ENCODE measurements at places on chromosomes 7 and 10. TPM values are rescaled to one million over a fixed set of nuclear protein-coding genes. Genes with fewer than 3 reads are reported as not detected.
A peak's percentile ranks its signal among the peaks of the same experiment; 100 is the strongest.

Gene TUBAL3
- not detected for total RNA-seq

Gene SPDYE11
- not detected for total RNA-seq

Gene PCLO
- 2.7 TPM for total RNA-seq

DNA sequence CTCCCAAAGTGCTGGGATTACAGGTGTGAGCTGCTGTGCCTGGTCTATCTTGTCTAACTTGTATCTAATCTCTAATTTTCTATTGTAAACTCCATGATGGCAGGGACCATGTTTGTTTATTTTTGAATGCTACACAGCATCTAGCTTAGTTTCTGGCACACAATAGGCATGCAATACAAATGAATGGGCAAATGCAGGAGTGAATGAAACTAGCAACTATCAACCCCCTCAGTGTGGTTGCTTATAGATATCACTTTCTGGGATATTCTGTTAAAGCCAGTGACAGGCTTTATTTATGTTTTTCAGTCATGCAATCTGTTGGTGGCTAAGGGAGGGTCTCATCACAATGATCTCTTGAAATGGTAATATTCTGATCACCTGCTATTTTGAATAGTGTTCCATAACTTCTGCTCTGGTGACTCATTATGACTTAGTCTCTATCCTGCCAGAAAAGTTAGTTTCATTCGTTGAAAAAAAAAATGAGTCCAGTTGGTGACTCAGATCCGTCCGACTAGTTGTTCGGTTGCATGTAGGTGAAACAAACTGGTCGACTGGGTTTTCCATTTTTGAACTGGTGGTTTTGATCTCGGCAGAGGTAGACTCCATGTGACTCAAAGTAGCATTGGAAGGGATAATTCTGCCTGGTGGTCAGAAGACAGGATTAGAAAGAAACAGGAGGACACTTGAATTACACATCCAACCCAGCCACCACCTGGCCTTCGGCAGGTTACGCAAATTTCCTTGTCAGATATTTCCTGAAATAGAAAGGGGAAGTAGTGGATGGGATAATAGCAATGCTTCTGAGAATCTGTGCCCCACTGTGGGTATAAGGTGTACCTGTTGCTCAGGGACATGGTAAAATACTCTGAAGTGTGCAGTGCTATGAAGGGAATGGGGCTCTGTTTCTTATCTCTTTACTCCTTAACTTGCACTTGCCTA, 76.8 kb downstream of the GATA3 start:
- peak; percentile 24 for DNase-seq

GRCh38 chr7:157276091-157276561, 60.7 kb upstream of the DNAJB6 start:
- DNase-seq, result no peak

GRCh38 chr7:45708046-45708950, 134.1 kb downstream of the ADCY1 start:
- no peak for DNase-seq

DNA sequence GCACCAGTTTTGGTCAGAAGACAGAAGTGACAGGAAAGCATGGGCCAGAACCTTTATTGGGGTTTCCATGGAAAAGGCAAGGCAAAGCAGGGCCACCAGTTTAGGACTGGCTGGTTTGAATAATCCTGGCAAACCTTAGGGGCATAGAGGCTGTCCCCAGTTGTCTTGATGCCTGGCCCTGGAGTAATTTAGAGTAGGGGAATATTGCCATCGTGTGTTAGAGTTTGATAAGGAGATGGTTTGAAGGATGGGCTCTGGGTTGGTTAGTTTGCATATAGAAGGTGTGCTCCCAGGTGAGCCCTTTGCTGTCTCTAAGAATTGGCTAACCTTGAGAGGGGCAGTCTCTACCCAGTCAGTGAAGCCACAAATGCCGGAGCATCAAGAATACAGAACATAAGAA, 79.6 kb downstream of the ZNF777 start:
- no peak for DNase-seq

GRCh38 chr10:48468130-48468790, 136.6 kb downstream of the ARHGAP22 start:
- DNase-seq, result no peak

GRCh38 chr7:20194343-20194995, 22.7 kb downstream of the MACC1 start:
- DNase-seq, result no peak

GRCh38 chr7:107446531-107446930, 23.3 kb upstream of the GPR22 start:
- DNase-seq, result no peak

DNA sequence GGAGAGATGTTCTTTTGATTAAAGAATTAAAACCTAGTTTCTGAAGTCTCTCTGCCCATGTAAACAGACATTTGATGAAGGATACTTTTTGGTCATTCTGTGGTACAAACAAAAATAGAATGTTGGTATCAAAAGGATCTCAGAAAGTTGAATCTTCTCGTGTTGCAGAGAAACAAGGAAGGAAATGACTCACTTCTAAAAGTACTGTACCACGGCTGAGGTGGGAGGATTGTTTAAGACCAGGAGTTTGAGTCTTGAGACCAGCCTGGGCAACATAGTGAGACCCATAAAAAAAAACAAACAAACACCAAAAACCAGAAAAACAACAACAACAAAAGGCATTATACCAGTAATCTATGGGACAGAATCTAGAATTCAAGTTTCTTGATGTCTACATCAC, 69.7 kb downstream of the PRSS58 start:
- no peak for DNase-seq

GRCh38 chr10:3786295-3787015, 1.4 kb upstream of the KLF6 start:
- no peak for DNase-seq

DNA sequence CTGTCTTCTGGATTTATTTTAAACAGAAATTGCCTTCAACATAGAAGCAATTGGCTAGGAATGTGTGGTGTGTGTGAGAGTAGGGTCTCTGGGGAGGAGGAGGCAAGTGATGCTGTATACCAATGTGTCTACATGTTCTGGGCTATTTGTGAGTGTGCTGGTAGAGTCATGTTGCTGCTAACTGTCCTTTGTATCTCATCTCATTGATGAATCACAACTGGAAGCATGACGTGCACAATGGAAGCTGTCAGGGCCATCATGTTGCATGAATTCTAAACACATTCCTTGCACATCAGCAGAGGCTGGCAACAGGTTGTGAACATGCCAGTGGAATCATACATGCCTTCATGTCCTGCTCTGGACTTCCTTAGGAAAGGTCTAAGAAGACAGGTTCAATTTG, 199.7 kb downstream of the BMPER start:
- DNase-seq, result no peak

GRCh38 chr10:132532749-132533560, 4.6 kb upstream of the INPP5A start:
- peak; percentile 92 for DNase-seq

- peak; percentile 61 for DNase-seq
Observed at GRCh38 chr10:30413996-30414576, 19.9 kb upstream of the MAP3K8 start.

DNA sequence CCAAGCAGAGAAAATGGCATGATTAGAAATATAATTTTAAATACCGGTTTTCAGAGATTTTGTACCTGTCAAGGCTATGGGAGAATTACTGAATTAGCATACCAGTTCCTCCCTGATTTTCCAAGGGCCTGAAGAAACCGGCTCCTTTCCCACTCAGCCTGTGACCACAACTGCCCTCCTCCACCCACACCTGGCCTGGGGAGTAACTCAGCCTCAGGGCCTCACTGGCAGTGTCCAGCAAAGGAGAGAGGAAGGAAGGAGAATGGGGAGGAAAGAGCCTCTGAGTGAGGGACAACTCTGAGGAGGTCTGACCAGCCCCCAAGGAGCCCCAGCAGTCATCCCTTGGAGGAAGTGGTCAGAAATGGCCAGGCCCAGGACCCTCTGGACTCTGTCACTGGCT, 98.0 kb upstream of the LYZL2 start:
- no peak for DNase-seq

GRCh38 chr7:50661345-50662040, 96.3 kb upstream of the DDC start:
- DNase-seq, result no peak

- no peak for DNase-seq
Observed at GRCh38 chr10:132347211-132347930, 15.4 kb downstream of the LRRC27 start.

DNA sequence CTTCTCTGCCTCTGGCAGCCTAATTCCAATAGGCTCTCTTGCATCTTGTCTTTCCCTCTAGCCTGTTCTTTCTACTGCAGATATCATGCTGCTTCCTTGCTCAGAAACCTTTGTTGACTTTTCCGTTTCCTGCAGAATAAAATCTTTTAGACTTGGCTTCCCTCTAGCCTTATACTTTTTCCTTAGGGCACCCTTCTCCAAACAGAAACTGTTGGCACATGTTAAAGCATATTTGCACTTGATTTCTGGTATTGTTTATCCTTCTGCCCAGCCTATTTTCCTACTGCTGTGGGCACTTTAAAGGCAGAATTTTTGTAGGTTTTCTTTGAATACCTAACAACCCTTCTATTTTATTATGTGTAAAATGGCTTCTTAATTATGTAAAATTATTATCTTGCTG, 4.6 kb downstream of the GNAI1 start:
- peak; percentile 36 for DNase-seq

GRCh38 chr10:96414303-96414702, 55.5 kb upstream of the OPALIN start:
- no peak for DNase-seq

DNA sequence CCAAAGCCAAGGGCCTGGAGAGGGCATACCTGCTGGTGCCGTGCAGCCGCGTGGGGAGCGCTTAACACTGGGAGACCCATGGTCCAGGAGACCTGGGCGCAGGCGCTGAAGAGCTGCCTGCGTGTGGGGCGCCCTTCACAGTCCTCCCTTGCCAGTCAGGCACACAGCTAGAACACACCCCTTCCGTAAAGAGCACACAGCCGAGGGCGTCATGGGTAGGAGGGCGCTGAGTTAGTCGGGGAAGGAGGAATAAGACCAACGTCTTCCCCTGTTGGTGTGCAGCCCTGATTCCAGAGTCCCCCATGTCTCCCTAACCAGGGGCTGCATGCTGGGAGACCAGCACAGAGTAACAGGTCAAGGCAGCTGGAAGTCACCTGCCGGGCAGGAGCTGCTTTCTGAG, 273.9 kb downstream of the USP6NL start:
- DNase-seq, result no peak

DNA sequence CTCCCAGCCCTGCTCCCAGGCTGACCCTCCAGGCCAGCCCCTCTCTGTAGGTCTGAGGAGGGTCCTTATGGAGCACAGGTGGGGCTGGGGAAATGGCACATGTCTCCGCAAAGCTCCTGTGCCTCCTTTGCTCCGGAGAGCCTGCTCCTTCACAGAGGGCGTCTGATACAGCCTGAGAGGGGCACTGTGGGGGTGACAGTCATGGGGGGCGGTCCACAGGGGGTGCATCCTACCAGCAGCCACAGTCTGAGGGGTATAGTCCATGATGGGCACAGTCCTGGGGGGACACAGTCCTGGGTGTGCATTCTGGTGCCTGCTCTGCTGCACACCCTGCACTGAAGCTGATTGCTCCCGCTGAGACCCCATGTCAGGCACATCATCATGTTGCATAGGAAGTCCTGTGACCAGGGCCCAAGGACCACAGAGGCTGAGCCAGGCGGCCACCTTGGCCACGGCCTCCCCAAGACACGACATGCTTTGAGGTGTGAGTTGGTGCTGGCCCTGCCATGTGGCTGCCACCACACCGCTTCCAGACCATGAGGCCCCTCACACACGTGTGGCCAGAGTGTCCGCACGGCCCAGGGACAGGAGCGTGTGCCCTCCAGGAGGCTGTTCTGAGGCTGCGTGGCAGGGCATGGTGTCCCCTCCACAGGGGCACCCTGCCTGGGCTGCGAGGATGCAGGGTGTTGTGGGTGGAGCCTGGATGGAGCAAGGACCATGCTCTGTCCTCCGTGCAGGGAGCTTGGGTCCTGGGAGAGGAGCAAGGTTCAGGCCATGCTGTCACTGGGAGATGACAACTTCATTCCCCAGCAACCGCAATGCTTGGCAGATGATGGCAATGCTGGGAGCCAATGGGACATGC, 59.2 kb downstream of the PWWP2B start:
- DNase-seq, result no peak

DNA sequence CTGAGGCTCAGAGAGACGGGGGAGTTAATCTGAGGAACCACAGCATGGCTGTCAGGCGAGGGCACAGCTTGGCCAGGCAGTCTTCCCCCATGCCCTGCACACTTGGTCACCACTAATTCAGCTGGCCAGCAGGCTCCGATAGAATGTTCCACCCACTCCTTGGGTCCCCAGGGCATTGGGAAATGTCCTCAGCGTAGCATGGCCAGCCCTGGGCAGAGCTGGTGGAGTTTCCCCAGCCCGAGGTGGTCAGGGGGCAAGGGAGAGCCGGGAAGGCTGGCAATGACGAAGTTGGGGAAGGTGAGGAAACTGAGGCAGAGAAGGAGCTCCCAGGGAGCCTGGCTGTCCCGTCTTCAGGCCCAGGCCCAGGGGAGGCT, 12.1 kb upstream of the GRIFIN start:
- no peak for DNase-seq

DNA sequence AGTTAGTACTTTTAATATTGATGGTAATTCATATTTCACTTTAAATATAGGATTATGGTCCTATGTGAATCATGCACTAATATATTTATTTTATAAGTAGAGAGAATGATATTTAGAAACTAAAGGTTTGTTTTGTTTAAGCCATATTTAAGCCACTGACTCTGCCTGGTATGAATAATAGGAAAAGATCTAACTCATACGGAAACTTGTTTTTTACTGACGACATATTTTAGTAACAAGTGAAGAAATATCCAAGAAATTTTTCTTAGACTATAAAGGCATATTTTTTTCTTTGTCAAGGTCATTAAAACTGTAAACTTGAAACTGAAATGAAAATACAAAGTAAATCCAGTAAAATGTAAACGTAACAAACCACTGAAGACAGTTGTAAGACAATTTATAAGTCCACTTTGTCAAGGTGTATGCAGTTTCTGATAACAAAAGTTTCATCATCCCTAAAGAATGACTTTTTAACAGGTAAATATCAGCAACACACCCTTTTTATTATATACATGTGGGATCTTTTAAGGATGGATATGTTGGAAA, 147.1 kb downstream of the PHF14 start:
- DNase-seq, result no peak
